SK-N-MC (cell line): ENCODE measurements at places on chromosomes 12 and 14.

DNA sequence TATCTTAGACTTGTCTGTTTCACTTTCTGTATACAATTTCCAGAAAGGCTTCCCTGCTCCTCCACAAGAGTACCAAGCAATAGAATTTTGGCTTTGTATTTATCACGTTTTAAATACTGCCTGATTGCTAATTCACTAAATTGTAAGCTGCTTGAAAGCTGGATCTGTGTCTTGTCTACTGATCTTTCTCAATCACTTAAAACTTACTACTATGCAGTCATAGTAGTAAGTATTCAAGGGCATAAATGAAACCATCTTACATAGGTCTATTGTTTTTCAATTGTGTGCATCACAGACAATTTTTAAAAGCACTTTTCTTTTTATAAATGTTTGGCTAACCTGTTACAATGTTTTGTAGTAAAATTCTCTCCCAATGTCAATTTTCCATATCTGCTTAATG, 1.2 kb upstream of the GLIPR1L2 start:
- no peak for DNase-seq

DNA sequence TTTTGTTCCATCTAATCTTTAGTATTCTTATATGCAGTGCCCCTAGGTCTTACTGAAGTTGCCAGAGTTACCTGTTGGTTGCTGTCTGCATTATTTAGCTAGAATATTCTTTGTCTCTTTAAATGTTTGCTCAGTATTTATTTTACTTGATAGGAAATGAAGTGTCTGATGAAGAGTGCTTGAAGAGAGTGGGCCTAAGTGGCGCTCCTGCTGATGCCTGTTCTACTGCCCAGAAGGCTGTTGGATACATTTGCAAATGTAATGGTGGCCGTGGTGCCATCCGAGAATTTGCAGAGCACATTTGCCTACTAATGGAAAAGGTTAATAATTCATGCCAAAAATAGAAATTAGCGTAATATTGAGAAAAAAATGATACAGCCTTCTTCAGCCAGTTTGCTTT, 18.9 kb downstream of the CMAS start:
- no peak for DNase-seq

DNA sequence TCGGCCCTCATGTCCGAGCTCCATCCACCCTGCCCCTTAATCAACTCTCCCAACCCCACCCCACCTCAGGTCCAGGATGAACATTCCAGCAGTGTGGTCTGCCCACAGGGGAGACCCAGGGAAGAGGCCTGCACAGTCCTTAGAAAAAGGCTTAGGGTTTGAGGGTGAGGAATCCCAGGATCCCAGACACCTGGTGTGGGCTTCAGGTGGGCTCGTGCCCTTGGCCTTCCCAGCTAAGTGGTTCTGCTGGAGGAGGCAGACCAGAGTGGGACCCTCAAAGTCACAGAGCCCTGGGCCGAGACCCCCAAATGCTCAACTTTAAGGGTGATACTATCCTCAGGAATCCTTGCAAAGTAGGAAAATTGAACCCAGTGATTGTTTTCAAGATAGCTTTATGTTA, 25.4 kb upstream of the PPP2R5C start:
- DNase-seq, result no peak

GRCh38 chr12:42741771-42742510, 152.4 kb upstream of the PRICKLE1 start:
- DNase-seq, result no peak

- DNase-seq, result no peak
Measured at GRCh38 chr14:75283162-75283832, 4.7 kb downstream of the FOS start.

DNA sequence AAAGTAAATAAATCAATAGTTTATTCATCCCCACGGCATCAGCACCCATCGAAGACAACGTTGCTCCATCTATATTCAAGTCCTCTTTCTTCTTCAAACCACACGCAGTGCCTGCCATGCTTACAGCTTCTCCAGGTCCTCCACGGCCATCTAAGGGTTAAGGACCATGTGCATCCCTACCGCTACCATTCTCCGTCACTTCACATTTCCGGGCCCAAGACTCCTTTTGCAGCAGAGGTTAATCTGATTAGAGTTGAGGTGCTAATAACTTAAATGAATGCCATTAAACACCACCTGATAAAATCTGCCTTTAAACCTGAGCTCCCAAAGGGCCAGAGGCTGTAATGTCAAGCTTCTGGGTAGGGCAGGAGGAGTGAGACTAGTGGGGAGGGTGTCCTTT, 79.7 kb upstream of the CCND2 start:
- DNase-seq, result no peak

DNA sequence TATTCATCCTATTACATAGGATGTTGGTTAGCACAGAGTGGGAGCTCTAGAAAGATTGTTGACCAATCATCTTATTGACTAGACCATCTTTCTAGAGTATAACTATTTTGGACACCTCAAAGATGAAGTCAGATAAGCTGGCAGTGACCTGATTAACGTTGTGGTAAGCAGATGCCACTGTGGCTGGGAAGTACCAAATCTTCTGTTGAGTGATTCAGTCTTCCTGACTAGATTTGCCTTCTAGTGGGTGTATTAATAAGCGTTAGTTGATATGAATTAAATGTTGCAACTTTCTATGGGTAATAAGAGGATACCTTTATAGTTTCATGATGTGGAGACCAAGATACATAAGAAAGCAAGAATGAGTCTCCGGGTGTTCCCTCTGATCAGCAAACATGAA, 51.2 kb upstream of the HELB start:
- DNase-seq, result no peak

DNA sequence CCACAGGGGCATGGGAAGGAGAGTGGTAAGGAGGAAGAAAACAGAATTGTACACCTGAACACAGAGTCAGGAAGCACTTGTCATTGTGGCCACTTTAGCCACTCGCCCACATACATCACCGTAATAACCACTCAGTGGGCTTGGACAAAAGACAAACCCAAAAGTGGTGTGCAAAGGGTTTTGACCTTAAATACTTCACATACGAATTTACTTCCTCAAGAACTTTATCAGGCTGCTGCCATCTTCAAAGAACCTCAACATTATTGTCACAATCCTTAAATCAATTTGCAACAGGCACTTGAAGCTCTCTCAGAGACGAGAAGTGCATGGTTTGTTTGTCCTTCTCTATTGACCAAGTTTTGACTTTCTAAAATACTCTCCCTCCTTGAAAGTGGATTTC, 187.3 kb upstream of the EGLN3 start:
- DNase-seq, result no peak

- no peak for DNase-seq
Measured at GRCh38 chr12:41966001-41966400, 178.7 kb downstream of the GXYLT1 start.

DNA sequence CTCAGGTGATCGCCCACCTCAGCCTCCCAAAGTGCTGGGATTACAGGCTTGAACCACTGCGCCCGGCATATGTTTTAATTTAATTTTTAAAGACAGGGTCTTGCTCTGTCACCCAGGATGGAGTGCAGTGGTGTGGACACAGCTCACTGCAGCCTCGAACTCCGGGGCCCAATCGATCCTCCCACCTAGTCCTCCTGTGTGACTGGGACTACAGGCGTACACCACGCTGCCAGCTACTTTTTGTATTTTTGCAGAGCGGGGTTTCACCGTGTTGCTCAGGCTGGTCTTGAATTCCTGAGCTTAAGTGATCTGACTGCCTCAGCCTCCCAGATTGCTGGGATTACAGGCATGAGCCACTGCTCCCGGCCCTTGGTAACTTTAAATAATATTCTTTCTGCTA, 30.8 kb upstream of the PPP1R13B start:
- DNase-seq, result no peak

GRCh38 chr14:92495027-92495426, 18.6 kb upstream of the RIN3 start:
- DNase-seq, result no peak

DNA sequence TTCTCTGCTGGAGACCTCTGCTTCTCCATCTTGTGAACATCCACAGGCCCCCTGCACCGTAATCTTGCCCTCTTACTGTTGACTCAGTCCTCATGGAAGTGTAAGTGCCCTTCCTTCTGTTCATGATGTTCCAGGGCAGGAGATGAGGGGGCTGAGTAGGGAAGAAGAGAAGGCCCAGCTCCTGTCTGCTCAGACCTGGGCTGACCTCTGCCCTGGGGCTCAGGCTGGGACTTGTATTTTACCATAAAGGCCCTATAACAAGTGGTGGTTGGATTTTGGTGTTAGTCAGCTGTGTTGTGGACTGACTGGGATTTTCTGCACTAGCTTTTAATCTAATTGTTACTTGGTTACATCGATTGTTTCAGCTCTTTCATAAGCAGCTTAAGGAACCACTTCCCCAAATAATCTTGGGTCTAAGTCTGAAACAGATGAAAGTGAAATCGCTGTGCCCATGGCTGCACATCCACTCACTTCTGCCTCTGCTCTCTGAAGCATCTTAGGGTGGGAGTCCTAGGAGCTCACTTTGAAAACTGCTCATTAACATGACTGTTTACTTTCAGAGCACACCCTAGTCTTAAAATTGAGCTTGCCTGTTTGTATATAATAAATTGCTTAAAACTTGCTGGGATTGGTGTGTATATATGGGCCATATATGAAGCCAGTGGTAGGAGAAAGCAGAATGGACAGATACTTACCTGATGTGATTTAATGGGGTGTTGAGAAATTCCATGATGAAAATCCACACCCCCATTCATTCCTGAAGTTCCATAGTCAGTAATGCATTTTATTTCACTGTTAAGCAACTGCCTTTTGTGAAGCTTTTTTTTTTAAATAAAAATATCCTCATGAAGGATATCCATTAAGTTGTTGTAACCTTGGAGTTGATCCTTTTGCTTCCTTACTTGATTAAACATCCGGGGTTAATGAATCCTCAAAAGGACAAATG, 17.7 kb downstream of the C12orf71 start:
- no peak for DNase-seq

DNA sequence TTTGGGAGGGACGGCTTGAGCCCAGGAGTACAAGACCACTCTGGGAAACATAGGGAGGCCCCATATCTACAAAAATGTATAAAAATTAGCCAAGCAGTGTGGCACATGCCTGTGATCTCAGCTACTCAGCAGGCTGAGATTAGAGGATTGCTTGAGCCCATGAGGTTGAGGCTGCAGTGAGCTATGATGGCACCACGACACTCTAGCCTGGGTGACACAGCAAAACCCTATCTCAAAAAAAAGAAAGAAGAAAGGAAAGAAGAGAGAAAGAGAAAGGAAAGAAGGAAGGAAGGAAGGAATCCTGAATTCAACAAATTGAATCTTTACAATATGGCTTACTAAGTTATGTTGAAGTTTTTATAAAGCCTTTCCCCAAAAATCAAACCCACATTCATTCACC, 2.1 kb downstream of the KIF21A start:
- no peak for DNase-seq

DNA sequence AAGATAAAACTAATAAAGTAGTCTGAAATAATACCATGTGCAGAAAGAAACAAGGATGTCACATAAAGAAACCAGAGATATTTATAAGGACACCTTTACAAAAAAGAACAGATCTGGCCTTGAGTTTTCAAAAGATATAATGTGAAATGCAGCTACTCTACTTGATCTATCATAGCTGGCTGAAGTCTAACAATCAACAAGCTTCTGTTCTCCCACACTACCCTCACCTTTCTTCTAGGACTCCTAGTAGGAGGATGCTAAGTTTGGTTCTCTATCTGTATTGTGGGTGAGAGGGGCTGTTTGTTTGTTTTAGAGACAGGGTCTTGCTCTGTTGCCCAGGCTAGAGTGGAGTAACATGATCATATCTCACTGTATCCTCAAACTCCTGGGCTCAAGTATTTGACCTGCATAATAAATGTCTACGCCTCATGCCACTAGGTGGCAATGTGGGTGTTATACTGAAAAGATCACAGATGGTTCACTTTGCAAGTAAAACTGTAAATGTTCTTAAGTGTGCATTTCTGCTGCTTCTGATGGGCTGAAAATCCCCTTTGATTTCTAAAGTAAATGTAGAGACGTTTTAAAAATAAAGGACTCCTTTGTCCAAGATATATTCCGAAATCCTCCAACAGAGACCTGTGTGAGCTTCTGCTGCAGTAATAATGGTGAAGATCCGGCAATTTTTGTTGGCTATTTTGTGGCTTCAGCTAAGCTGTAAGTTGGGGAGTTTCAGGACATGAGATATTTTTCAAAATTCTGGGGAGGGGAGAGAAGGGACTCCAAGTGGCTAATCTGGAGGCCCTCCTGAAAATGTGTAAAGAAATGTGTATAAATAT, 269.3 kb downstream of the DAD1 start:
- DNase-seq, result no peak

- no peak for DNase-seq
Measured at GRCh38 chr12:104752881-104753280, 205.2 kb downstream of the SLC41A2 start.

GRCh38 chr14:70894868-70895267, 12.4 kb upstream of the PCNX1 start:
- no peak for DNase-seq

GRCh38 chr12:17286874-17287273, 680.9 kb upstream of the LMO3 start:
- DNase-seq, result no peak

DNA sequence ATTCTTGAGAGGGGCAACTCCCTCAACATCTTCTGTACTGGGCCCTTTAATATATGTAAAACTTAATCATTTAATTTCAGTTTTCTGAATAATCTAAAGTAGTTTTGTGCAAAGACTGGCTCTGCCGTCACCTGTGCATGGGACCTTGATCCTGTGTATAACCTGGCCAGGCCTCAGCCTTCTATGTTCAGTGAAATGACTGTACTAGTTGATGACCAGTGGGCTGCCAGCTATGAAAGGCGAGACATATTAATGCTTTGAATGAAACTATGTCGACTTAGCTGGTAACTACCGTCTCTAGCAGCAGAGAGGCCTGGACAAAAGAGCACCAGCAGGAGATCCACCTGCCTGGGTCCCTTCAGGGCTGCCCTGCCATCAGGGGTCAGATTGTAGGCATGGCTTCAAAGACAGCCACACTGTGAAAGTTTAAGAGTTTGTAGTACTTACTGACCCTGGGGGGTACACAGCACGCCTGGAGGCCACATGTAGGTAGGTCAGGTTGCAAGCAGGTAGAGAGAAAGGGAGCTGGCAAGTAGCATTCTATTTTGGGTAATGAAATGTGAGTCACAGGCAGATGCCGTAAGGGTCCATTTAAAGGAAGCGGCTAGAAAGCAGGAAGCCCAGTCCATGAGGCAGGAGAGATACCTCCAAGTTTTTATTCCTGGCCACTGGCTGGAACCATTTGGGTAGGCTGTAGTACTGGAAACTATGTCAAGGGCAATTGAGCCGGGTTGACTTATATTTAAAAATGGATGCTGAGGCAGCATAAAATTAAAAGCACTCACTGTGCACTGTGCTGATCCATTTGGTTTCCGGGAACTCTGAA, 77.2 kb downstream of the BHLHE41 start:
- DNase-seq, result no peak

GRCh38 chr14:91008759-91009409, 51.6 kb downstream of the RPS6KA5 start:
- no peak for DNase-seq

DNA sequence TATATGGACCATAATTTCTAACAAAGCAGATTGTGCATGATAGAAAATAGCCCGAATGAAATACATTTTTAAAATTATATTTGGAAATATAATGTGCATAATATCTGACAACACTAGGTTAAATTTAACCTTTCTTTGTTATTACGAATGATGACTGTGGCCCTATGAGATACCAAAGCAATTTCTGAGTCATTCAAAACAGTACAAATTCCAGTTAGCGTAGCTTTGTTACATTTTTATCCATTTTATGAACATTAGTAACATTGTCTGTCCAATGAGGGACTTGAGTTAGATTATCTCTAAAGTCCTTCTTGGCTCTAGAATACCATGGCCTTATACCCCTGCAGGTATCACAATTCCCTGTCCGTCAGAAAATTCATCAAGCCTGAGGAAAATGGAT, 39.0 kb upstream of the REP15 start:
- no peak for DNase-seq

- no peak for DNase-seq
Measured at GRCh38 chr12:59429766-59430165, 166.1 kb upstream of the SLC16A7 start.
